ENCODE measurements at places on chromosomes 3 and 15.

GRCh38 chr3:46496746-46497555 is 825 bp upstream of the RTP3 start:
- DNase-seq: peak; percentile 60

- peak; percentile 9 for DNase-seq
These were observed 66.9 kb upstream of the PRR23C start for GRCh38 chr3:139111392-139112229.

- peak; percentile 38 for DNase-seq
These were observed 40.4 kb downstream of the DNAJB8 start for GRCh38 chr3:128426128-128426921.

DNA sequence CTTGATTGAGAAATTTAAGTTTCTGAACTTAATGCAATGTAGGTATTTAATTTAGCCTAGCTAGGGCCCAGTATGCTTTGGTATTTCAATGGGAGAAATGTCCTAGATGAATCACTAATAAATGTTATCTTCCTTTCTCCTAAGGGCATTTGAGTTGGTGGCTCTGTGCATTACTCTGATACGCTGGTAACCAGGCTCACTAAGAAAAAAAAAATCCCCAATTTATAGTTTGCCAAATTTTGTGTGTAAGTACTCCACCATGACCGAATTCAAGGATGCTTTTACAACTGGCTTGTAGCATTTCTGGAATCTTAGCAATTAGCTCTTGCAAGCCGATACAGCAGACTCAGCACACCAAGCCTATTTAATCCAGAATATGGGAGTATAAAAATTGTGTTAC is 94.6 kb upstream of the LPP start:
- DNase-seq: no peak

DNA sequence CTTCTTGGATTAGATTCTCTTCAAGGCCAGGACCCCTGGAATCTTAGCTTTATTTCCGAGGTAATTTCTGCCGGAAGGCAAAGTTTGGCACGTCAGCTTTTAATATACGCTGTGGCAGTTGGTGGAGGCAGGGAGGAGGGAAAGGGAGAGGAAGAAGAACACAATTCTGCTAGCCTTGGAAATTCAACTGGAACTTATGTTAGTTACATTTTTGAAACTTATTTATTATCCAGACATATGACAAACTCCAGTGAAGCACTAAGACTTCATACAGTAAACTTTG is 100.1 kb upstream of the TSC22D2 start:
- no peak for DNase-seq

DNA sequence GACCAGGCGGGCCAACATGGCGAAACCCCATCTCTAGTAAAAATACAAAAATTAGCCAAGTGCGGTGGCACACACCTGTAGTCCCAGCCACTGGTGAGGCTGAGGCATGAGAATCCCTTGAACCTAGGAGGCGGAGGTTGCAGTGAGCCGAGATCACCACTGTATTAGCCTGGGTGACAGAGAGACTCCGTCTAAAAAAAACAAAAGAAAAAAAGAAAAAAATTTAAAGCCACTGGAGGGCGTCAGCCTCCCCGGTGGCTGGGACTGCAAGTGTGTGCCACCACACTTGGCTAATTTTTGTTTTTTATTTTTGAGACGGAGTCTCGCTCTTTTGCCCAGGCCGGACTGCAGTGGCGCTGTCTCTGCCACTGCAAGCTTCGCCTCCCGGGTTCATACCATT is 7.9 kb downstream of the RTF1 start:
- DNase-seq: no peak

Measured in T-cell (primary cell).